ENCODE measurements at places on chromosomes 4 and X.

DNA sequence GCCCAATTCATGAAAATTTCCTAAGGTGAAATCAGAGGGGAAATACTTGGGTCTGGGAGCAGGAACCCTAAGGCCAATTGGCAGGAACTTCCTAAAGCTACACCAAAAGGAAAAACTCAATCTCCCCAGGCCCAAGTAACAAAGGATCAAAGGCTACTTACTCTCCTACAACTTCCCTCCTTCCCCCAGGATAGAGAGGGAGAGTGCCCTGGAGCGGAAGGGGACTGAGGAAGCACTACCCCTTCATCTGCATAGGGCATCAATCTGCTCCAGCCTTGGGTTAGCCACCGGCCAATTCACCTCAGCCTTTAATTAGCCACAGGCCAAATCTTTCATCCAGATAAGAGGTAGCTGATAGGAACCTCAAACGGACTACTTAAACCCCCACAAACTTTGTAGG is 55.0 kb downstream of the SLC34A2 start:
- no peak for DNase-seq

- DNase-seq, result no peak
These were observed 151.8 kb upstream of the GATB start for GRCh38 chr4:151912632-151913031.

GRCh38 chr4:81380437-81380836 is 91.3 kb downstream of the RASGEF1B start:
- no peak for DNase-seq

GRCh38 chr4:25981749-25982148 is 67.7 kb downstream of the SMIM20 start:
- DNase-seq, result no peak

- DNase-seq, result no peak
These were observed 138.9 kb upstream of the SMIM31 start for GRCh38 chr4:164614999-164615398.

DNA sequence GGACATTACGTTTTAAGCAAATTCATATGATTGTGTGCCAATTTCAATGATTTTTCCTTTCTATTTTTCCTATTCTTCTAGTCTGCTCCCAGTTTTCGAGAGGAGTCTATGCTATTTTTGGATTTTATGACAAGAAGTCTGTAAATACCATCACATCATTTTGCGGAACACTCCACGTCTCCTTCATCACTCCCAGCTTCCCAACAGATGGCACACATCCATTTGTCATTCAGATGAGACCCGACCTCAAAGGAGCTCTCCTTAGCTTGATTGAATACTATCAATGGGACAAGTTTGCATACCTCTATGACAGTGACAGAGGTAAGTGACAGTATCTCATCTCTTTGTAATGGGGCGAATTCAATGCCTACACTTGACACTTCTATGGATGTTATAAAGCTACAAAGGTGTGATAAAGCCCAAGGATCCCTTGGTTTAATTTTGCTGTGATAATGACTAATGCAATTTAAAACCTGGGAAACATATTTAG is 83.0 kb downstream of the GRIA2 start:
- no peak for DNase-seq

DNA sequence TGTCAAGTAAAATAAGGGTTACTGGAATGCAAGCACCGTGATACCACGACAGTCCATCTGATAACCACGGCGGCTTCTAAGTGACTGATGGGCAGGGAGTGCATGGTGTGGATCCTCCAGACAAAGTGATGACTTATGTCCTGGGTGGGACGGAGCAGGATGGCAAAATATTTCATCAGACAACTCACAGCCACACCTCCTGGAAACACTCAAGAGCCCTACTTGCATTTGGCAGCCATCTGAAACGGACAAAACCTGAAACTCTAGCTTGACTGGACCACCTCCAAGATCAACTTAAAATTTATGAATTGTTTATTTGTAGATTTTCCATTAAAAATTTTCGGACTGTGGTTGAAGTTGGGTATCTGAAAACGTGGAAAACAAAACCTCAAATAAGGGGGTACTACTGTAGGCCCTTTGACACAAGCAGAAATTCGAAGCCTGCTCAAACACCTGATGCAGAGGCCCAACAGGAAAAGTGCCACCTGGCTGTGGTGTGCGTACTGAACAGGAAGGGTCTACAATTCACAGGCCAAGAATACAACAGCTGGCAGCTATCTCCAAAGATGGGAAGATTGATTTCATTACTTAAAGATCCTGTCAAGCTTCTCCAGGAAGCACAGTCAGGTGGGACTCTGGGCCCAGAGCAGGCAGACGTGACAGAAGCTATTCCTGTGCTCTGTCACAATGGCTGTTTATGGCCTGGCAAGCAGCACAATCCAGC is 26.0 kb downstream of the LRIT3 start:
- DNase-seq, result no peak

GRCh38 chr4:37685161-37685822 is 884 bp downstream of the RELL1 start:
- DNase-seq, result no peak

GRCh38 chrX:1153940-1154339 is 58.5 kb downstream of the CRLF2 start:
- DNase-seq, result no peak
